ENCODE measurements at places on chromosomes 2 and 18. TPM values are rescaled to one million over a fixed set of nuclear protein-coding genes. Genes with fewer than 3 reads are reported as not detected.

The LRATD1 gene
- total RNA-seq, result 10.2 TPM

GRCh38 chr2:27804146-27804545 is 32.6 kb downstream of the MRPL33 start:
- H3K27me3 ChIP-seq, result no peaks in the 10 kb centered on the region
- H3K27ac ChIP-seq, result no peak overlapping the region
- peaks cover 46% of the 10 kb centered on the region for H3K4me1 ChIP-seq
- no peak overlapping the region for H3K4me3 ChIP-seq
- H3K36me3 ChIP-seq, result no peaks in the 10 kb centered on the region
- no peak for DNase-seq

DNA sequence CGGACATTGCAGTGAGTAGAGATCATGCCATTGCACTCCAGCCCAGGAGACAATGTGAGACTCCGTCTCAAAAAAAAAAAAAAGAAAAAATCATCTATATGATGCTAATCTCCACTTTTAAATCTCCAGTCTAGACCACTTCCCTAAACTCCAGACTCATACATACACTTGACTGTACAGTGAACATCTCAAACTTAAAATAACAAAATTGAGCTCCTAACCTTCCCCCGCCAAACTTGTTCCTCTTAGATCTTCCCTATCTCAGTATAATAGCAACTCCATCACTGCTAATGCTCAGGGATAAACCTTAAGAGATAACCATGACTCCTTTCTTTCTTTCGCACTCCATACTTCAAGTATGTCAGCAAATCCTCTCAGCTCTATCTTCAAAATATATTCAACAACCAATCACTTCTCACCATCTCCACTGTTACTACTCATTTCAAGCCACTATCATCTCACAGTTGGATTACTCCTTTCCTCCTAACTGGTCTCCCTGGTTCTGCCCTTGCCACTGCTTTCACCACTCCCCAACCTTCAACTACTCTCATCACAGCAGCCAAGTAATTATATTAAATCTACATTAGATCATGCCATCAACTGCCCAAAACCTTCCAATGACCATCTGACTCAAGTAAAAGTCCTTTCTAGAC is 12.0 kb downstream of the MEMO1 start:
- H3K27ac ChIP-seq, result no peak overlapping the region
- H3K4me3 ChIP-seq, result no peak overlapping the region
- no peaks in the 10 kb centered on the region for H3K27me3 ChIP-seq
- no peak for DNase-seq
- no peaks in the 10 kb centered on the region for H3K36me3 ChIP-seq

DNA sequence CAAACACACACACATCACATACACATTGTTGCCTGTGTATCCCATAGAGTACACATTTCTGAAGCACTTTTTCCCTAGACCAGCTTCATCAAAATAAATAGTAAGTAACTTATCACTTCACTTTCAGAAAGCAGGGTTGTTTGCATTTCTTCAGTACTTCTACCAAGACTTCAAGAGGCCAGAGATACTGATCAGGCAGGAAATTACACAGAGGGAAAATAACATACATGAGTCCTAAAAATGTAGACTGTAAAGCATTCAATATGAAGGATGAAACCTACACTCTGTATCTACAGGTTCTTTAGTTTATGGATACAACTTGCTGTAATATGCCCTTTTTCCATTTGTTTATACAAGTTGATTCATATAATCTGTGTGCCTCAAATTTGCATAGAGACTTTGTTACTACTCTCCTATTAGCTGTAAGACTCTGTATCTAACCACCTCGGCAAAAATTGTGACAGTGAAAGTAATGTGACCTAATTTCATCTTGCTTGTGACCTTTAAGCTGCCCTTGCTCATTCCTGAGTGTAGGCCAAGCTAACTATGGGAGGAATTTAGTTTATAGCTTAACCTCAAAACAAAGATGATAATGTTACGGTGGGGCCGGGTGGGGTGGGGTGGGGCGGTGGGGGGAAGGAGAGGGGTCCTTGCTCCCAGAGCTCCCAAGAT is 228.9 kb upstream of the SPOPL start:
- H3K36me3 ChIP-seq, result no peaks in the 10 kb centered on the region
- H3K27ac ChIP-seq, result no peak overlapping the region
- H3K27me3 ChIP-seq, result no peaks in the 10 kb centered on the region
- no peak overlapping the region for H3K4me3 ChIP-seq
- peaks cover 27% of the 10 kb centered on the region for H3K4me1 ChIP-seq
- no peak for DNase-seq

The KCNIP3 gene
- 29.2 TPM for total RNA-seq

The FBXO15 gene
- total RNA-seq, result not detected

The FAM161A gene
- 1.5 TPM for total RNA-seq

GRCh38 chr2:122167515-122167914 is 412.1 kb downstream of the TSN start:
- DNase-seq, result no peak
- H3K27me3 ChIP-seq, result no peaks in the 10 kb centered on the region
- no peaks in the 10 kb centered on the region for H3K4me1 ChIP-seq
- no peak overlapping the region for H3K27ac ChIP-seq
- no peaks in the 10 kb centered on the region for H3K36me3 ChIP-seq

DNA sequence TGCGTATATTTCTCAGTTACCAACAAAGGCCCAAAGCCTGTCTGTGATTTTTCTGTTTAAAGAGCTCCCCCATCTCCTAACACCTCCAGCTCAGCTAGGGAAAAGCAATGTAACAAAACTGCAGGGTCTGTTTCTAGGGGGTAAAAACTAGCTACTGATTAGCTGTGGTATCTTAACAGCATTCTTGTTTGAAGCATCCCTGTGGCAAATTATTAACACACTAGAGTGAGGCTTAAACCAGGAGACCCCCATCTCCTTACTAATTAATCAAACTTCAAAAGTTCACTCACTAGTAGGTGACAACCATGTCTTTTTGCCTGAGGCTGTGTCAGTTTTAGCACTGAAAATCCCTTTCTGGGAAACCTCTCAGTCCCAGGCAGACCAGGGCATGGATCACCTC is 186.2 kb upstream of the PARD3B start:
- no peak overlapping the region for H3K27ac ChIP-seq
- H3K27me3 ChIP-seq, result no peaks in the 10 kb centered on the region
- no peaks in the 10 kb centered on the region for H3K36me3 ChIP-seq
- H3K4me3 ChIP-seq, result no peak overlapping the region

DNA sequence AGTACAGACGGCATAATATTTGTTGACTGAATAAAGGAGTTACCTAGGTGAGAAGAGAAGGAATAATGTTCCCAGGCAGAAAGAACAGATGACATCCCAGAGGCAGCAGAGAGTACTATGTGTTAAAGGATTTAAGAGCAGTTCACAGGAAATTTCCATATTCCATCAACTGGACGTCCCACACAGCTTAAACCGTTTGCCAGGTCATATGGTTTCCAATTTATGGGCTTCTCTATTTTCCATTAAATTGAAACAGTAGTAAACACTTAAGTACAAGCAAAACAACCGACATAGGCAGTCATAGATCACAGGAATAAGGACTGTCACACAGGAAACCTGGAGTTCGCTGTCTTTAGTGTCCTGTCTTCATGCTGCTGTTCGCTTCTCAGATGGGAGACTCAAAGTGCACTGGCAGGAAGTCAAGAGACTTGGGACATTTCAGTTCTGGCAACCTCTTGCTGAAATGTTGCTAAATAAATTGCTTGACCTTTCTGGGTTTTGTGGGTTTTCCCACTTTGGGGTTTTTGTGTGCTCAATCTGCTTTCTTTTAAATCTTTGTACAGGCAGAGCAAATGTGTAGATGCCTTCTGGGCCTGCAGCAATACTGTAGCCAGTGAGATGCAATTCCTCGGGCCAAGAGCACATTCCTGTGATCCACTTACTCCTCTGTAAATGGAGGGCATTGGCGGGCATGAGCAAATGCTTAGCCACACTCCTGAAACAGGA is 5.8 kb upstream of the PIEZO2 start:
- H3K4me1 ChIP-seq, result no peaks in the 10 kb centered on the region
- DNase-seq, result peak; percentile 75
- no peak overlapping the region for H3K27ac ChIP-seq

DNA sequence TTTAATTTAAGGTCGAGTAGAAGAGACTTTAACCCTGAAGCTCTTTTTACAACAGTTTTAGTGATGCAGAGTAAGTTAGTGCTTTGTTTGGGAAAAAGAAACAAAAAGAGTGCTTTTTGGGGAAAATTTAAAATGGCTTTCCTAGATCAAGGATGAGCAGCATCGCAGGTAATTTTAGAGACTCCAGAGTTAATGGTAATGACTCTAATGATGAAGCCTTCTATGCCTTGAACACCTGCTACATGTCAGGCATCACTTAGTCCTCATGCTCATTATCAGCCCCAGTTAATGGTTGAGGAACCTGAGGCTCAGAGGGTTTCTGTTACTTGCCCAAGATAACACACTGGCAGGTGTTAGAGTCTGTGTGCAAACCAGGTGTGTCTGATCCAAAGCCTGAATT is 167.8 kb downstream of the ACOXL start:
- H3K4me3 ChIP-seq, result no peak overlapping the region
- H3K36me3 ChIP-seq, result no peaks in the 10 kb centered on the region
- DNase-seq, result no peak

DNA sequence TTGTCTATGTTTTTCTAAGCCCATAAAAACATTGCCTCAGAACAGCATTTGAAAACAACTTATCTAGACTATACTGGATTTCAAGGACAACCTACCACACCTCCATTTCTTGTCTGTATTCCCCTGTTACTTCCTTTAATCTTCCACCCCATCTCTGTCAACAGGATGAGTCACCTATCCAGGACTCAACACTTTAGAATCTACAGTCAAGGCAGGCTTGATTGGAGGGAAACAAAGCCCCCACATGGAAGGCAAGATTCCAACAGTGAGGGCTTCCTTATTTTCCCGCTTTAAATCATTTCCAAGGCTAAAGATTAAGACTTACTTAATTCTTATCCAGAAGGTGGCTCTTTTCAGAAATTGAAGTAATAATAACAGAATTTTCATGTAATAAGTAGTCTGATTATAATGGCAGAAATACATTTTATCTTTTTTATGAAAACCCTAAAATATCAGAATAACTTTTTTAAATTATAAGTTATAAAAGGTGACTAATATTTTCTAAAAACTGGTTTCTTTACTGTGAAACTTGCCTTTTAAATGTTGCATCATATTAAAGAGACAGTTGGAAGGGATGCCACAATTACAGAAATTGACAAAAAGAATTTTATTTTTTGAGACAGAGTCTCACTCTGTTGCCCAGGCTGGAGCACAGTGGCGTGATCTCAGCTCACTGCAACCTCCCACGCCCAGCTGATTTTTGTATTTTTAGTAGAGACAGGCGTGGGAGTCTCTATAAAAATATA is 138.7 kb upstream of the CCDC150 start:
- no peak overlapping the region for H3K27ac ChIP-seq
- H3K4me1 ChIP-seq, result no peaks in the 10 kb centered on the region
- no peak for DNase-seq
- no peak overlapping the region for H3K4me3 ChIP-seq
- H3K36me3 ChIP-seq, result no peaks in the 10 kb centered on the region
- no peaks in the 10 kb centered on the region for H3K27me3 ChIP-seq

DNA sequence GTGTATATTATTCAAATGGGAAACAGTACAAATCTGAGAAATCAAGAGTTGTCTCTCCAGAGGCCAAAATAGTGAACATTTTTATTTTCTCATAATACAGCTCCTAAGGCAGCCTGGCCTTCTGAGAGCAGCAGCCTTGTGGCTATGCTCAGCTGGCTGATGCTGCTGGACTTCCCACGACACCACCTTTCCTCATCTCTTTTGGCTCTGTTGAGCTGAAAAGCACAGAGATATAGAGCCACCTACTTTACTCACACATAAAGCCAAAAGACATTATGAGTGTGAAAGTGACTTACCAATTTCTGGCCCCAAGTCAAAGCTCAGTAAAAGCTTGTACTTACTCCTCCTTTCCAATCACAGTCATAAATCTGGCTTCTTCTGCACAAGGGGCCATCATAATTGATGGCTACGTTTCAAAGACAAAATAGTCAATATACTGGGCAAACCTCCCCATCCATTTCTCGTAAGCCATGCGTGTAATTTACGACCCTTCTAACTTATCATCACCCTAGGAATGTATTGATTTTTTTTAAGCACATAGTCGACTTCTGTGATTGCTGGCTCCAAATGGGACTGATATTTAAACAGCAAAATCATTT is 18.6 kb upstream of the REG3A start:
- no peak overlapping the region for H3K27ac ChIP-seq
- no peaks in the 10 kb centered on the region for H3K36me3 ChIP-seq
- no peaks in the 10 kb centered on the region for H3K27me3 ChIP-seq
- no peak for DNase-seq
- no peaks in the 10 kb centered on the region for H3K4me1 ChIP-seq

DNA sequence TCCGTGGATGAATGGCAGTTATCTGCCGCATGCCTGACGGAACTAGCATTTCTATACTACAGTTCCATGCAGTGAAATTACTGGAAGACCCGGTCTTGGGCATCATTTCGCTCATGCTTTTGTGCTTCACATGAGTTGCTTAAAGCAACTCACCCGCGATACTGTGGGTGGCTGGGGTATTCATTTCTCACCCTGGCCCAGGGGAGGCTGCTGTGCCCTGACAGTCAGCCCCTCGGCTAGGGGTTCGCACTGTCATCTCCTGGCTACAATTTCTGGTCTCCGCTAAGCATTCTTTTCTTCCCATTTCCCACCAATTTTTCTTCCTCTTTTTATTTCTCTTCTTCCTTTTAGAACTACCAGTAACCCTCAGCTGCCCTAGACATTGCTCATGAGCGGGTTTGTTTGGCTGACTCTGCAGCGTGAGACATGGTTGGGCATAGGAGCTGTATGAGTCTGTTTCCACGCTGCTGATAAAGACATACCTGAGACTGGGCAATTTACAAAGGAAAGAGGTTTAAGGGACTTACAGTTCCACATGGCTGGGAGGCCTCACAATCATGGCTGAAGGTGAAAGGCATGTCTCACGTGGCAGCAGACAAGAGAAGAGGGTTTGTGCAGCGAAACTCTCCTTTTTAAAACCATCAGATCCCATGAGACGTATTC is 16.5 kb upstream of the CNDP2 start:
- H3K36me3 ChIP-seq, result no peaks in the 10 kb centered on the region
- no peak overlapping the region for H3K27ac ChIP-seq
- no peak overlapping the region for H3K4me3 ChIP-seq
- H3K27me3 ChIP-seq, result no peaks in the 10 kb centered on the region

The SLC4A1AP gene
- 22.8 TPM for total RNA-seq

The ST8SIA5 gene
- not detected for total RNA-seq

The OR6B2 gene
- not detected for total RNA-seq

All from esophagus muscularis mucosa (tissue), 4 donors.